ENCODE measurements at places on chromosomes 5 and 9. TPM values are rescaled to one million over a fixed set of nuclear protein-coding genes. Genes with fewer than 3 reads are reported as not detected.
A peak's percentile ranks its signal among the peaks of the same experiment; 100 is the strongest.

DNA sequence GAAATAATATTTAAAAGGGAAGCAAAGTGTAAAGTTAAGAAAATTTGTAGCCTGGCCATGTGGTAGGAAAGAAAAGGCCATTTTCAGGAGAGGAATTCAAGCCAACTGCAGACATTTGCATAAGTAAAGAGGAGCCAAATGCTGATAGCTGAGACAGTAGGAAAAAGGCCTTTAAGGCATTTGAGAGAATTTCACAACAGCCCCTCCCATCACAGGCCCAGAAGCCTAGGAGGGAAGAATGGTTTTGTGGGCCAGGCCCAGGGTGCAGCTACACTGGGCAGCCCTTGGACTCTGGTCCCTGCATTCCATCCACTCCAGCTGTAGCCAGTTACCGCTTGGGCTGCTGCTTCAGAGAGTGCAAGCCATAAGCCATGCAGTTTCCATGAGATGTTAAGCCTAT is 1556.8 kb downstream of the EFNA5 start:
- no peak overlapping the region for H3K27ac ChIP-seq
- no peaks in the 10 kb centered on the region for H3K36me3 ChIP-seq
- no peak overlapping the region for H3K4me3 ChIP-seq
- no peaks in the 10 kb centered on the region for H3K27me3 ChIP-seq
- no peaks in the 10 kb centered on the region for H3K4me1 ChIP-seq

The SPINK5 gene
- total RNA-seq, result not detected

DNA sequence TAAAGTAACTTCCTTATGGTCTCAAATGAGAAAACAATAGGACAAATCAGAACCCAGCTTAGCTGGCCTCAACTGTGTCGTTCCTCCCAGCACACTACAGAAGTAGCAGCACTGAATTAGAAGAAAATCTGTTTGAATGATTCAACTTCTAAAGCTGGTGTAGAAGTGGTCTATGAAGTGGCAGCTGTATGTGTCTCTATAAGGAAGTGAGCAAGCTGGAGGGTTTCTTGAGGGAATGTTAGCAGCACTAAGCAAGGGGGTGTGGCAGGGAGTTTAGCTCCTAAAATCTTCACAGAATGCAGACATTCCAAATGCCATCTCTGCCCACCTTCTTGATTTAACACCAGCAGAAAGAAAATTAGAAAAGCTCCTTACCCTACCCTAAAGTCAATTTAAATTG is 4.1 kb downstream of the KLF9 start:
- peaks cover 68% of the 10 kb centered on the region for H3K4me1 ChIP-seq
- no peaks in the 10 kb centered on the region for H3K27me3 ChIP-seq
- H3K27ac ChIP-seq, result peak overlapping the region; percentile 98
- H3K36me3 ChIP-seq, result peaks cover 3% of the 10 kb centered on the region

The PAPPA gene
- not detected for total RNA-seq

DNA sequence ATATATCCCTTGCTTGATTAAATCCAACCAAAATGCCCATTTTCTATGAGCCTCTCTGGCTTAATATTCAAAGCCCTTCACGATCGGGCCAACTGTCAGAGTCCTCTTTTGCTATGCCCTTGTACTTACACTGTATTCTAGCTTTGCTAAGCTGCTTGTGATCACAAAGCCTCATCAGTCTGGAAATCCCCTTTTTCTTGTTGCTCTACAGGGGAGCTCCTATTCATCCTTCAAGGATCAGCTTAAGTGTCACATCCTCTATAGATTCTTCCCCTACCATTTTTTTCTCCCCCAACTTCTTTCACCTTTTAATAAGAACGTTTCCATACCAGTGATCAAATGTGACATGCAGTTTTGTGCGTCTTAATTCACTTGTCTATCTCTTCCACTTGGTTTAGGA is 450.4 kb upstream of the CHD1 start:
- H3K36me3 ChIP-seq, result no peaks in the 10 kb centered on the region
- no peak for DNase-seq
- no peaks in the 10 kb centered on the region for H3K27me3 ChIP-seq
- H3K4me1 ChIP-seq, result no peaks in the 10 kb centered on the region
- no peak overlapping the region for H3K4me3 ChIP-seq

- no peaks in the 10 kb centered on the region for H3K4me1 ChIP-seq
- DNase-seq, result no peak
- H3K27me3 ChIP-seq, result peaks cover 16% of the 10 kb centered on the region
These were observed 193.3 kb downstream of the DIRAS2 start for GRCh38 chr9:90449213-90449925.

The CCDC171 gene
- 6.0 TPM for total RNA-seq

DNA sequence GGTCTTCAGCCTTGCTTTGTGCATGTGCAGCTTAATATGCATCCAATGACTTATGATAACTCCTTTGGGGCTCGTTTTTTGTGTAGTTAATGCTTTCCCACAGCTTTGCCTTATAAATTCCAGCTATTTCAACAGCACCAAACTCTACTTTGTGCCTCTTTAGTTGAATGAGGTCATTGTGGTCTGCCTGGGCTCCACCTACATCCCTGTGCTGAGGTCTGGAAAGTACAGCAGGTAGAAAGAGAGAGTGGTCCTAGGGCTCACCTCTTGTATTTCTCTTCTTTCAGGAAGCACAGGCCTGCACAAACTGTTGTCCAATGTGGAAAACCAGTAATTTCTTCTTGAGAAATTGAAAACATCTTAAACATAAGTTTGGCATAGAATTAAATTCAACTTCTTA is 167.2 kb downstream of the XRCC4 start:
- no peaks in the 10 kb centered on the region for H3K4me1 ChIP-seq
- H3K36me3 ChIP-seq, result no peaks in the 10 kb centered on the region
- H3K4me3 ChIP-seq, result no peak overlapping the region

The PCDHGB3 gene
- total RNA-seq, result 0.19 TPM

GRCh38 chr5:160467555-160468362 is 46.1 kb downstream of the PTTG1 start:
- peak; percentile 85 for DNase-seq
- H3K27ac ChIP-seq, result peak overlapping the region; percentile 96
- H3K36me3 ChIP-seq, result peaks cover 10% of the 10 kb centered on the region
- peak overlapping the region; percentile 99 for H3K4me3 ChIP-seq
- no peaks in the 10 kb centered on the region for H3K27me3 ChIP-seq
- H3K4me1 ChIP-seq, result peaks cover 74% of the 10 kb centered on the region

GRCh38 chr5:65268525-65268924 is 213.2 kb downstream of the ADAMTS6 start:
- H3K4me3 ChIP-seq, result no peak overlapping the region
- H3K27ac ChIP-seq, result no peak overlapping the region
- H3K36me3 ChIP-seq, result no peaks in the 10 kb centered on the region
- no peaks in the 10 kb centered on the region for H3K4me1 ChIP-seq

GRCh38 chr5:102554728-102555127 is 55.9 kb upstream of the SLCO6A1 start:
- DNase-seq, result no peak
- H3K27me3 ChIP-seq, result peaks cover 5% of the 10 kb centered on the region
- H3K4me3 ChIP-seq, result no peak overlapping the region
- no peaks in the 10 kb centered on the region for H3K4me1 ChIP-seq
- H3K36me3 ChIP-seq, result no peaks in the 10 kb centered on the region

The SPATA31C1 gene
- total RNA-seq, result not detected

The SAXO1 gene
- not detected for total RNA-seq

The AK8 gene
- total RNA-seq, result 0.24 TPM

DNA sequence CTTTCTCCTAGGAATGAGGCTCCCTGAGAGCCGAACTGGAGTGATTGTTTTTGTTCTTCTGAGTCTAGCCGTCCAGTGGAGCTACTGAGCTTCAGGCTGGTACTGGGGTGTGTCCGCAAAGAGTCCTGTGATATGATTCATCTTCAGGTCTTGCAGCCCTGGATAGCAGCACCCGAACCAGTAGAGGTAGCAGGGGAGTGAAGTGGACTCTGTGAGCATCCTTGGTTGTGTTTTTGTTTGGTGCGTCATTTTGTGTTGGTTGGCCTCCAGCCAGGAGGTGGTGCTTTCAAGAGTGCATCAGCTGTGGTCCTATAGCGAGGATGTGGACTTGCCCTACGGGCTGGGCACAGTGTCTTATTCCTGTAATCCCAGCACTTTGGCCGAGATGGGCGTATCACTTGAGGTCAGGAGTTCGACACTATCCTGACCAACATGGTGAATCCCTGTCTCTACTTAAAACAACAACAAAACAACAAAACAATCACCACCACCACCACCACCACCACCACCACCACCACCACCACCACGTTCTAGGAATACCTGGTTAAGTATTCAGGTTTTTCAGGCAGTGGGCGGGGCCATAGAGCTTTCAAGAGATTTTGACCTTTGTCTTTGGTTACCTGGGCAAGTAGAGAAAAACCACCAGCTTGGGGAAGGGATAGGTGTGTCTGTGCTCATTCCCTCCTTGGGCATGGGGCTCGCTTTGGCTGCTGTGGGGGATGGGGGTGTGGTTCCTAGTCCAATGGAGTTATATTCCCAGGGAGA is 154.0 kb downstream of the WDR70 start:
- H3K27me3 ChIP-seq, result no peaks in the 10 kb centered on the region
- H3K36me3 ChIP-seq, result peaks cover 9% of the 10 kb centered on the region
- DNase-seq, result no peak
- no peaks in the 10 kb centered on the region for H3K4me1 ChIP-seq
- H3K27ac ChIP-seq, result no peak overlapping the region

The ERCC6L2 gene
- 30.7 TPM for total RNA-seq

DNA sequence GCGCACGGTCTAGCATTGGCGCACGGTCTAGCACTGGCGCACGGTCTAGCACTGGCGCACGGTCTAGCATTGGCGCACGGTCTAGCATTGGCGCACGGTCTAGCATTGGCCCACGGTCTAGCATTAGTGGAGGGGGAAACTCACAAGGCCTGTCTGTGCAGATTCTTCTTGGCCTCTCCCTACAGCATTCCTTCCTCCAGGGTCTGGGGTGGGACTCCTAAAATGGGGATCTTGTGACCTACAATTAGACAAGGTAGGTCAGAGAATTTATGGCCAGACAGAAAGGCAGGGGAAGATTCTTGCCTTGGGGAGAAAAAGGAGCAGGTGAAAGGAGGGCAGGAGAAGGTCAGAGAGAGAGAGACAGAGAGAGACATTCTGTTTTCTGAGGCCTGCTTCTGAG is 5.4 kb upstream of the GBGT1 start:
- no peak overlapping the region for H3K27ac ChIP-seq
- no peaks in the 10 kb centered on the region for H3K4me1 ChIP-seq
- H3K36me3 ChIP-seq, result no peaks in the 10 kb centered on the region
- no peak for DNase-seq
- no peak overlapping the region for H3K4me3 ChIP-seq

The NR5A1 gene
- total RNA-seq, result 0.07 TPM

The NOXA1 gene
- total RNA-seq, result 1.8 TPM

DNA sequence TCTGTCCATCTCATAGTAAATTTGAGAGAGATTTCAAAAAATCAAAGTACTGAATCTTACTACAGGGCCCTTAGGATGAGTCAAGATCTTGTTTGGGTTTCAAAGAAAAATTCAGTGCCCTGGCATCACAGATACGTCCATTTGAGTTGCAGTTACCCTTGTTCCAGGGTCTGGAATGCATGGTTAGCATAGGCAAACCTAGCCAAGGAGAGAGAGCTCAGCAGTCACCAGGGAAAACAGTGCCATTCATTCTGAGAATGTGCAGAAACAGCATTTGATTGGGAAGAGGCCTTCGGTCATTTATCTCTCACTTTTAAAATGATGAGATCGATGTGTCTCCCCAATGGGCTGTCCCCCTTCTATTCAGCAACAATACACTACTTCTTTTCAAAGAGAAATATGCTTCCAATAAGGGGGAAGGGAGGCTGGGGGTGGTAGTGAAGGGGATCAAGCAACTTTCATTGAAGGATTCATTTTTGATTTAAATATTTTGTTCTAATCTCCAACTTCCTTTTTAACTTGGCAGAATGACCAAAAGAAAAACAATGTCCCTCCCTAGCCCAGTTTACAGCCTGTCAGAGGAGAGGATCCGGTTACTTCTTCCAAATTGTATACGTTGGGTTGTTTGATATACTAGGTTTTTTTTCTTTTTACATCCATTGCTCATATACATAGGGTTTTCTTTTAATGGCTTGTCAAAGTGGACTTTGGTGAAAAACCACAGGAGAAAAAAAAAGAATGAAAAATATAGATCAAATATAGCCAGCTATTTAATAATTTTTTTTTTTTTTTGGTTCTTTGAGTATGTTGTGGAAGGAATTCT is 491.1 kb downstream of the CCDC171 start:
- no peak overlapping the region for H3K4me3 ChIP-seq
- no peaks in the 10 kb centered on the region for H3K36me3 ChIP-seq
- DNase-seq, result no peak
- no peaks in the 10 kb centered on the region for H3K4me1 ChIP-seq
- peaks cover 13% of the 10 kb centered on the region for H3K27me3 ChIP-seq
- H3K27ac ChIP-seq, result no peak overlapping the region

GRCh38 chr5:141496038-141496437 is 7.2 kb downstream of the PCDHGC5 start:
- no peak overlapping the region for H3K4me3 ChIP-seq
- DNase-seq, result no peak
- no peak overlapping the region for H3K27ac ChIP-seq
- no peaks in the 10 kb centered on the region for H3K36me3 ChIP-seq
- peaks cover 67% of the 10 kb centered on the region for H3K27me3 ChIP-seq

GRCh38 chr5:96064877-96065276 is 103.2 kb upstream of the ELL2 start:
- H3K27ac ChIP-seq, result peak overlapping the region; percentile 79
- peak overlapping the region; percentile 56 for H3K4me3 ChIP-seq
- DNase-seq, result no peak
- peaks cover 40% of the 10 kb centered on the region for H3K4me1 ChIP-seq

Measured in activated T-cell treated with anti-CD3 and anti-CD28 coated beads, Interleukin-2, amount 50 U/mL, for 72 hours (primary cell).